Stimulated activated CD4-positive, alpha-beta T cell treated with anti-CD3 and anti-CD28 coated beads, Interleukin-2, amount 100 ng/mL, for 4 hours (primary cell): ENCODE measurements at places on chromosomes 1 and 21.
A peak's percentile ranks its signal among the peaks of the same experiment; 100 is the strongest.

- no peak for DNase-seq
These were observed 54.0 kb downstream of the COLGALT2 start for GRCh38 chr1:183983371-183984105.

GRCh38 chr1:70361727-70362398 lies 7.3 kb upstream of the ANKRD13C start:
- no peak for DNase-seq

DNA sequence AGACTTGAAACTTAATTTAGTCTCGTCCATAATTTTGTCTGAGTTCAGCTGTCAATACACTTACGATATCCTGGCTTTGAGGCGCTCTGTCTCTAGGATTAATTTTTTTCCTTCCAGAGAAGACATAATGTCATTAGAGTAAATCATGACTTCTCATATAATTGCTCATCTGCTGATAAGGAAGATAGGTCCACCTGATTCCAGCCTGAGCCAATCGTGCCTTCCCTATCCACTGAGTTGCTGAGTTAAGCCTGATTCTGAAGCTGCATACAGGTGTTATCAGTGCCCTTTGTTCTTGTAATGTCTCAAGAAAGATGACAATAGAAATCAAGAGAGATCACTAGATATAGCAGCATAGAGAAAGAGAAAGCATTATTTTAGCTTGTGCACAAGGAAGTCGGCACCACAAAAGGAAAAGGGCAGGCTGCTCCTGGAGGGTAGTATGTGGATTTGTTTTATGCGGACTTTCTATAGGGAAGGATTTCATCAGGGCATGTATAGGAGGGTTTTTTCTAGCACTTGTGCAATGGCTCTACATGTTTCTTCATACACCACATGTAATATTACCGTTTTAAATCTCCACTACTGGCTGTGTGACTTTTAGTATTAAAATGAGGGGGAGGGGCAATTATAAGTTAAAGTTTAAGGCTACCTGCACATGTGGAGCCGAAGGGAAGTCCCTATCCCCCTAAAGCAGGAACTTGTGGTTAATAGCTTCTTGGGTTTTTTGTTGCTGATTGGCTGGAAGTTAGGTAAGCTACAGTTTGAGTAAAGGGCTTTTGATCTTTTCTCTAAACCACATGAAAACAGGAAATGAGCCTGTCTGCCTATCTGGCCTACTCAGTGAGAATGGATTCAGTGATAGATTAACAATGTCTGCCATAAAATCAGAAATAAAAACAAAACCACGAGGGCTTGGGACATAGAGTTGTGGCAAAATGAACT lies 133.4 kb downstream of the PLPPR5 start:
- DNase-seq = peak; percentile 18

GRCh38 chr1:200958597-200958996 lies 63.9 kb downstream of the INAVA start:
- DNase-seq = no peak

- DNase-seq = peak; percentile 26
These were observed 34.8 kb downstream of the MX1 start for GRCh38 chr21:41460578-41461527.

GRCh38 chr1:155124503-155125463 lies 2.9 kb upstream of the EFNA1 start:
- DNase-seq = no peak

DNA sequence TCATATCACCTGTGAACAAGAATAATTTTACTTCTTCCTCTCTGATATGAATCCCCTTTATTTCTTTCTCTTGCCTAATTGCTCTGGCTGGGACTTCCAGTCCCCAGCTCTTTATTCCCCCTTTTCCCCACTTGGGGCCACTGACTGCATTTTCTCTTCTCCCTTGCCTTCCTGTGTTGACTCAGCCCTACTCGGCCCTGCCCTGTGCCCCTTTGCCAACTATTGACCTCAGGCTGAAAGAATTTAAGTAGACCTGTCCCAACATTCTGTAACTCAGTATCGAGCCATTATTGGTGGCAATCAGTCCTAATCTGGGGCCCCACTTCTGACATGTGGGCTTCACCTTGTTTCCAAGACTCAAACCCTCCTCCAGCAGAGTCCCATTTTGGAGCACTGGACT lies 60.6 kb upstream of the STUM start:
- no peak for DNase-seq

- DNase-seq = no peak
These were observed 284.5 kb downstream of the PTPRU start for GRCh38 chr1:29520571-29521437.

GRCh38 chr1:30745834-30746208 lies 11.8 kb downstream of the LAPTM5 start:
- DNase-seq = no peak

- no peak for DNase-seq
These were observed 303.8 kb upstream of the LRRC7 start for GRCh38 chr1:69263921-69264391.

- no peak for DNase-seq
These were observed 50.2 kb upstream of the DISP3 start for GRCh38 chr1:11428789-11429188.

DNA sequence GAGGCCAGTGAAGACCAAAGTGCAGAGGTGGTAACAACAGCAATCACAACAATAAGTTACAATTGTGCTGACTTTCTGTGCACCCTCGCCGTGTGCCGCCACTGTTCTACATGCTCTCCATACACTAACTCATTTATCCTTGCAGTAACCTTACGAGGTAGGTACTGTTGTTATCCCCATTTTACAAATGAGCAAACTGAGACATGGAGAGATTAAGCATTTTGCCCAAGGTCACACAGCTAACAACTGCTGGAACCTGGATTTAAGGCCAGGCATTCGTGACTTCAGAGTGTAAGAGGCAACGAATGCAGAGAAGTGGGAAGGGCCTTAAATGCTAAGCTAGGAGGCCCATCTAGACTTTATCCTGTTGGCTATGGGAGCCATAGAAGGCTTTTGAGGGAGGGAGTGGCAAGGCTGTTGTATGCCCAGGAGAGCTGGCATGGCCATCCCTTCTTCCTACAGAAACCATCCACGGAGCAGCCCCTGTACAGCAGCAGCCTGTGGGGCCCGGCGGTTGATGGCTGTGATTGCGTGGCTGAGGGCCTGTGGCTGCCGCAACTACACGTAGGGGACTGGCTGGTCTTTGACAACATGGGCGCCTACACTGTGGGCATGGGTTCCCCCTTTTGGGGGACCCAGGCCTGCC lies 36.6 kb downstream of the AZIN2 start:
- no peak for DNase-seq

GRCh38 chr1:54980528-54981241 lies at the start of gene TMEM61:
TMEM61 (plus strand) TSS chr1:54980628; CDS start chr1:54981066, 438 bp downstream.
- DNase-seq = no peak

DNA sequence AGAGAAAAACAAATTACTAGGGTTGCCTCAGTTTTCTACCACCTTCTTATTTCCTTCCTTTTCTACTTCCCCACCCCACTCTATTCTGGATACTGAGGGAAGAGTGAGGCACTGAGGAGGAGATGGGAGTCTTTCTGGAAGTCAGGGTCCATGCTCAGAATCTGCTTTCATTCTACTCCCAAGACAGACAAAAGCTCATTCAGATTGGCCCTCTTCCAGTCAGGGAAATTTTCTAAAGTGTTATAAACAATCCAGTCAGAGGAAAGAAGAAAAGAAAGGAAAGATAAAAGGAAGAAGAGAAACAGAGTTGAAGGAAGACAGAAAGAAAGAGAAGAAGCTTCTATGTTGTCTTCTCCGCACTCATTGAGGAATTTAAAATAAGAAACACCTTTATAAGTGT lies 228.6 kb downstream of the COP1 start:
- DNase-seq = no peak

- DNase-seq = no peak
These were observed 19.1 kb downstream of the LRIG2 start for GRCh38 chr1:113091988-113092594.

- no peak for DNase-seq
These were observed 507.1 kb downstream of the BRINP3 start for GRCh38 chr1:189970331-189971230.
